Psoas muscle (tissue), 8 donors: ENCODE measurements at places on chromosomes 7 and 10.

DNA sequence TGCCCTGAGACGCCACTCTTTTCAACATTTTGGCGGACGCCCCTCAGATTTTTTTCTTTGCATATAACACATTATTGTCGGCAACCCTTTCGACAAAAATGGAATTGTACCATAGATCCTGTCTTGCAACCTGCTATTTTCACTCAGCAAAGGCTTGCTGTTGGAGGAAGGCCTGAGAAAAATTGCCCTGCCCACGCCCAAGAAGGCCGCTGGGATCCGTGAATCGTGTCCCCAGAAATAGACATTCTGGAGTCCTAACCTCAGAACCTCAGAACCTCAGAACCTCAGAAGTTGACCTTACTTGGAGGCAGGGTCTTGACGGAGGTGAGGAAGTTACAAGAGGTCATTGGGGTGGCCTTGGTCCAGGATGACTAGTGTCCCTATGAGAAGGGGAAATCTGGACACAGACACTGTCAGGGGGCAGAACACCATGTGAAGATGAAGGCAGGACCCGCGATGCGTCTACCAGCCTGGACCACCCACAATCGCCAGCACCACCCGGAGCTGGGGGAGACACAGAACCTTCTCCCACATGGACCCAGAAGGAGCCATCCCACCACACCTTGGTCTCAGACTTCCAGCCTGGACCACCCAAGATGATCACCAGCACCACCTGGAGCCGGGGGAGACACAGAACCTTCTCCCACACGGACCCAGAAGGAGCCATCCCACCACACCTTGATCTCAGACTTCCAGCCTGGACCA lies 19.1 kb upstream of the DNAAF5 start:
- no peak overlapping the region for H3K27ac ChIP-seq
- no peaks in the 10 kb centered on the region for H3K4me1 ChIP-seq
- no peaks in the 10 kb centered on the region for H3K27me3 ChIP-seq
- H3K4me3 ChIP-seq, result no peak overlapping the region
- no peaks in the 10 kb centered on the region for H3K36me3 ChIP-seq

GRCh38 chr10:99457813-99458212 lies 27.4 kb upstream of the GOT1 start:
- peaks cover 5% of the 10 kb centered on the region for H3K27me3 ChIP-seq
- H3K4me3 ChIP-seq, result no peak overlapping the region

DNA sequence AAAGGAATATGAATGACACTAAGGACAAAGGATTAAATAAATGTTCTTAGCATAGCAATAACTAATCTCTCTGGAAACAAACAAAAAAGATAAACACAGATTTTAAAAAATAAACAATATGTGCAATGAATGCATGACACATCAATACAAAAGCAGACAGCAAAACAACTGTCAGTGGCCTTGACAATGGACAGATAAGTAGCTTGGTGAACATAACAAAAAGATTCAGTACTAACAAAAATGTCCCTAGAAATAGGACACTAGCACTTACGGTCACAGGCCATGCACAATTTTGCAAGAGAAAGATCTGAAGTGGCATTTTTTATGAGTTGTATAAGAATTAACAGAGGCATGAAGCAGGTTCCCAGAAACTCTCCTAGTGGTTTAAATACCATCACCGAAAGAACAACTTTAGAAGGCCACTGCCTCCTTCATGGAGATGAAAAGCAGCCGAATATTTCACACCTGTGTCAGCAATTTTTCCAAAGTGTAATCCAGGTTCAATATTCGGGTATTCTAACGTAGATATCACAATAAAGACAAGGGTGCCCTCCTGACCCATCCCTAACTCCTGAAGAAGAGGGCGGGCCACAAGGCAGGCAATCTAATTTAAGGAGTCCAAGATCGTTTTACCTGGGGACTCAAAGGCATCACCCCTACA lies 231.3 kb upstream of the MKLN1 start:
- DNase-seq, result no peak
- no peak overlapping the region for H3K4me3 ChIP-seq
- peaks cover 49% of the 10 kb centered on the region for H3K36me3 ChIP-seq
- H3K27me3 ChIP-seq, result no peaks in the 10 kb centered on the region

DNA sequence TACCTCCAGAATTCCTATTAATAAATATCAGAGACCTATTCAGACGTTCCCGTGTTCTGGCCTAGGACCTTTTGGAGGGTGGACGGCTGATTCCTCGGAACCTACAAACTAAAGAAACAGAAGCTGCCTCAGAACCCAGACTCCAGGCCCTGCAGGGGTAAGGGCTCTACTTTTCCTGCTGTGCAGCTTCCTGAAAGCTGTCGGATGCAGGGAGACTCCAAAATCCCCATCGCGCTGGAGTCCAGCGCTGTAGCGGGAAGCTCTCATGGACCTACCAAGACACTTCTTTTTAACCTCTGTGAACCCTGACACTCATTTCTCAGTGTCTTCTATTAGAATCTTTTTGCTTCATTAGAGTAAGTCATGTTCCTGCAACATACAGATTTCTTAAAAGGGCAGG lies 244.5 kb upstream of the PITRM1 start:
- H3K27me3 ChIP-seq, result no peaks in the 10 kb centered on the region
- no peak overlapping the region for H3K27ac ChIP-seq
- H3K36me3 ChIP-seq, result no peaks in the 10 kb centered on the region
- DNase-seq, result no peak
- no peaks in the 10 kb centered on the region for H3K4me1 ChIP-seq

DNA sequence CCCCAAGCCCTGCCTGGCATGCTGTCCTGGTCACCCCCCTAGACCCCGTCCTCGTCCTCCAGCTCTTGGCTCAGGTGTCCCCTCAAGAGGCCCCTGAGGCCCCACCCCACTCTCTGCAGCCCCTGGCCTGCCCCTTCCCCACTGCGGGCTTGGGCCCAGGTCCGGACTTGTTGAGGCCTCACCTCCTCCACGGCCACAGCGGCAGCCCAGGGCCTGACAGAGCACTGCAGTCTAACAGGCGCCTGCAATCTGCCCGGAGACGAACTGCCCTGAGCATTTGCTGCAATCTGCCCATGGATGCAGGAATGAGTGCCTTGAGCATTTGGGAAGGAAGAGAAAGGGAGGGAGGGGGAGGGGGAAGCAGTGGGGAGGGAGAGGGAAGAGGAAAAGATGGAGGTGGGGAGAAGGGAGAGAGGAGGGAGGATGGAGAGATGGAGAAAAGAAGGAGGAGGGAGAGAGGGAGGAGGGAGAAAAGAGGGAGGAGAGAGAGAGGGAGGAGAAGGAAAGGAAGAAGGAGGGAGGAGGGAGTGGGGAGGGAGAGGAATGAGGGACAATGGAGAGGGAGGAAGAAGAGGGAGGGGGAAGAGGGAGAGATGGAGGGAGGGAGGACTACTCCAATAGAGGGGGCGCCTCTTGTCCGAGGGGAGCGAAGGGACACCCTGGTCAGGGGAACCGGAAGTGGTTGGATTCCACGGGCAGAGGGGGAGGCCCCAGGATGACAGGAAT lies 73.9 kb downstream of the PDGFA start:
- H3K4me1 ChIP-seq, result peaks cover 10% of the 10 kb centered on the region
- no peak for DNase-seq
- H3K36me3 ChIP-seq, result no peaks in the 10 kb centered on the region
- H3K27me3 ChIP-seq, result no peaks in the 10 kb centered on the region
- no peak overlapping the region for H3K27ac ChIP-seq

DNA sequence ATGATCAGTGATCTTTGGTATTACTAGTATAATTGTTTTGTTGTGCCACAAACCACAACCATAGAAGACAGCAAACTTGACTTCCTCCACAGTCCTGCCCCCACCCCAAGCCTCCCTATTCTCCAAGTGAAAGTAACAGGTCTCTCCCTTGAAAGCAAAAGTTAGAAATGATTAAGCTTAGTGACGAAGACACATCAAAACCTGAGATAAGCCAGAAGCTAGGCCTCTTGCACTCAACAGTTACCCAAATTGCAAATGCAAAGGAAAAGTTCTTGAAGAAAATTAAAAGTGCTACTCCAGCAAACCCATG lies 7.5 kb downstream of the SAR1A start:
- H3K4me1 ChIP-seq, result peaks cover 53% of the 10 kb centered on the region
- DNase-seq, result no peak
- peaks cover 5% of the 10 kb centered on the region for H3K36me3 ChIP-seq
- no peak overlapping the region for H3K4me3 ChIP-seq
- no peak overlapping the region for H3K27ac ChIP-seq

DNA sequence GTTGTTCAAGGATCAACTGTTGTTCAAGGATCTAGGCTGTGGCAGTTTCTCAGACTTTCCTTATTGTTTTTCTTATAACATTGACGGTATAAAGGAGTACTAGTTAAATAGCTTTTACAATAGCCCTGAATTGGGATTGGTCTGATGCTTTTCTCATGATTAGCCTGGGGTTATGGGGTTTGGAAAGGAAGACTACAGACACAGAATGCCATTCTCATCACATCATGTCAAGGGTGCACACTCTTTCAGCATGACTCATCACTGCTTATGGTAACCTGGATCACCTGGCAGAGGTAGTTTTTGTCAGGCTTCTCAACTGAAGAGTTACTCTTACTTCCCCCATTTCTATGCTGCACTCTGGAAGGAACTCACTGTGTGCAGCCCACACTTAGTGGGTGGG lies 194.2 kb upstream of the NPSR1 start:
- H3K27ac ChIP-seq, result no peak overlapping the region
- H3K4me3 ChIP-seq, result no peak overlapping the region
- H3K36me3 ChIP-seq, result no peaks in the 10 kb centered on the region
- H3K27me3 ChIP-seq, result no peaks in the 10 kb centered on the region
- H3K4me1 ChIP-seq, result no peaks in the 10 kb centered on the region

DNA sequence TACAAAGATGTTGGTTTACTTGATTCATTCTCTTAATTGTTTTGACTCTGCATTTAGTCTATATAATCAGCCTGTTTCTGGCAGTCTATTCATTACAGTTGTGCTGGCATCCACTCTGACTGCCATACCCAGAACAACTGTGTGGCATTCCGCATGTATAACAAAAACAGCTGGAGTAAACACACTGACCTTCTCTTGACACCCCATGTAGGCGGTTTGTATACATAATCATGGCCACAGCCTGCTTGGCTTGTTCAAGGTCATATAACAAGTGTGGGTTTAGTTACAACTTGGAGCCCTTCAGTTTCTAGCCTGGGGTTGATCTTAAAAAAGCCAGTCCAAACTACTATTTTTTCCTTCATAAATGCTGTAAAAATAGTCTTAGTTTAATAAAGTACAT lies 70.9 kb downstream of the MBL2 start:
- no peak overlapping the region for H3K4me3 ChIP-seq
- no peaks in the 10 kb centered on the region for H3K4me1 ChIP-seq
- no peaks in the 10 kb centered on the region for H3K27me3 ChIP-seq
- no peak for DNase-seq
- no peaks in the 10 kb centered on the region for H3K36me3 ChIP-seq
- no peak overlapping the region for H3K27ac ChIP-seq

GRCh38 chr10:94088926-94089381 lies 95.2 kb downstream of the PLCE1 start:
- H3K27ac ChIP-seq, result no peak overlapping the region
- H3K4me3 ChIP-seq, result peak overlapping the region; percentile 7
- H3K36me3 ChIP-seq, result no peaks in the 10 kb centered on the region
- no peaks in the 10 kb centered on the region for H3K27me3 ChIP-seq

DNA sequence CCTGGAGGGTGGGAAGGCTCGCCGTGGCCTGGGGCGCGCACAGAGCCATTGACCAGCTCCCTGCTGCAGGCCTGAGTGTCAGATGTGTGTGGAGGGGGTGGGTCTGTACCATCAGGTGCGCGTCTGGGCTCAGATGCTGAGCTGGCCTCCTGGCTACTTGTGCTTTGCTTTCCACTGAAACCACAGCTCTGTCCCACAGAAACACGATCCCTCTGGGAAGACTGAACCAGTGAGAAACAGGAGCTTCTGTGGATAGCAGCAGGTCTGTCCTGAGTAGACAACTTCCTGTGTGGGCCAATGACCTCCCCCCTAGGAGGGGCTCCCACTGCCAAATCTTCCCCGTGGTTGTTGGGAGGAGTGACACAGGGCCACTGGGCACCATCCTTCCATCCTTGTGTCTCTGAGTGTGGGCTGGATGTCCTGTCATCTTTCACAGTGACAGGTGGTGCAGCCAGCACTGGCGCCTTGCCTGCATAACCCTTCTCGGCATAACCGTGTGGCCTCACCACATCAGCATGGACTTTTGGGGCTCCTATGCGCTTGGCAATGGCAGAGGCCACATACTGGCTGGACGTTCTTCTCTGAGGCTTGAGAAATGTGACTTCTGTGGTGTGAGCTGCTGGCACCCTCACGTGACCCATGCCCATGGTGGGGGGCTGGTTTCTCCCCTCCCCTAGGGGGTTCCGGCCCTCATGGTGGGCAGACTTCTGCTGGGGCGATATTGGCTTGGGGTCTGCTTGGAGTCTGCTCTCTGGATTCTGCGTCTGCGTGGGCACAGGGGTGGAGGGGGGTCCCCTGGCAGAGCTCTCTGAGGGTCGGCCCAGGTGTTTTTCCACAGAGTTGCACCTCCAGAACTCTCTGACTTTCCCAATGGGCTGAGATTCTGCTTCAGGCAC lies 245.5 kb upstream of the GRB10 start:
- no peaks in the 10 kb centered on the region for H3K36me3 ChIP-seq
- H3K4me1 ChIP-seq, result peaks cover 41% of the 10 kb centered on the region
- H3K27ac ChIP-seq, result peak overlapping the region; percentile 67
- H3K27me3 ChIP-seq, result no peaks in the 10 kb centered on the region
- DNase-seq, result peak; percentile 71

- no peaks in the 10 kb centered on the region for H3K4me1 ChIP-seq
- no peak overlapping the region for H3K4me3 ChIP-seq
- no peaks in the 10 kb centered on the region for H3K27me3 ChIP-seq
- no peaks in the 10 kb centered on the region for H3K36me3 ChIP-seq
These were observed 310.7 kb downstream of the GALNT17 start for GRCh38 chr7:71442492-71443190.

DNA sequence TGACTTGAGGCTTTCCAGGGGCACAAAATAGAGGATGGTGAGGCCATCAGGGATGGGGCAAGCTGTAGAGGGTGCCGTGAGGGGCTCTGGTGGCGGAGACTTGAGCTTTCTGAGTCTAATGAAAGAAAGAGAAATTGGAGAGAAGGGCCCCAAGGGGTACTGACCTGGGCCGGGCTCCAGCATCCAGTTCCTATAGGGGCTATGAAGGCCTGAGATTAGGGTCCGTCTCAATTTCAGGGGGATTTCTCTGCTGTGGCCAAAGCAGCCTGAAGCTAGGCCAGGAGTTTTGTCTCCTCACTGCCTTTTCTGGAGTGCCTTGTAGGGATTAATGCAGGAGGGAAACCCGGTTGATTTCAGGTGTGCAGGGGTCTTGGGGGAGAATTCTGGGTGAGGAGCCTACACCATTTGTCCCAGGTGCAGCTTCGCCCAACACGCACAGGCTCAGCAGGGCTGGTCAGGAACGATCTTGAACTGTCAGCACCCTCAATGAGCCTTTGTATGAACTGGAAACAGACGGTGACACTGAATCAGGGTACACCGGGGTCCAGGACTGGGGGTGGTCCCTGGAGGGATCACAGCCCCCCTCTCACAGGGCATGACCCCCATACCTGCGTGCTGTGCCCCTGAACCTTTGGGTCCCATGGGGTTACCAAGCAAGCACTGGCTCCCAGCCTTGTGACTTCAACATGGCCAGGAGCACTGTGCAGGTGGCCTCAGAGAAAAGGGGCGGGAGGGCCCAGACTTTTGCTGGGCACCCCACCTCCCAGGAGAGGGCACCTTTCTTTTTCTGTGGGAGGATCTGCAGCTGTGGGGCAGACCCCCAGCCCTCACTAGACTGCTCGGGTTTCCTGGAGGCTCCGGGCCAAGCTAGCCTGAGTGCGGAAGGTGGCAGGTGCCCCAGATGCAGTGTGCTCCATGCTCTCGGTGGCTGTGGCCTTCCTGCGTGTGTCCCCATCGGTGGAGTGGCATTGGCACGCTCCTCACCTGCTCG lies 122.9 kb upstream of the RET start:
- no peaks in the 10 kb centered on the region for H3K36me3 ChIP-seq
- H3K27me3 ChIP-seq, result no peaks in the 10 kb centered on the region
- H3K4me3 ChIP-seq, result no peak overlapping the region
- no peaks in the 10 kb centered on the region for H3K4me1 ChIP-seq
